ENCODE measurements at places on chromosomes 2 and 18. TPM values are rescaled to one million over a fixed set of nuclear protein-coding genes. Genes with fewer than 3 reads are reported as not detected.

- DNase-seq = no peak
Observed at GRCh38 chr2:55301277-55301676, 32.2 kb upstream of the MTIF2 start.

DNA sequence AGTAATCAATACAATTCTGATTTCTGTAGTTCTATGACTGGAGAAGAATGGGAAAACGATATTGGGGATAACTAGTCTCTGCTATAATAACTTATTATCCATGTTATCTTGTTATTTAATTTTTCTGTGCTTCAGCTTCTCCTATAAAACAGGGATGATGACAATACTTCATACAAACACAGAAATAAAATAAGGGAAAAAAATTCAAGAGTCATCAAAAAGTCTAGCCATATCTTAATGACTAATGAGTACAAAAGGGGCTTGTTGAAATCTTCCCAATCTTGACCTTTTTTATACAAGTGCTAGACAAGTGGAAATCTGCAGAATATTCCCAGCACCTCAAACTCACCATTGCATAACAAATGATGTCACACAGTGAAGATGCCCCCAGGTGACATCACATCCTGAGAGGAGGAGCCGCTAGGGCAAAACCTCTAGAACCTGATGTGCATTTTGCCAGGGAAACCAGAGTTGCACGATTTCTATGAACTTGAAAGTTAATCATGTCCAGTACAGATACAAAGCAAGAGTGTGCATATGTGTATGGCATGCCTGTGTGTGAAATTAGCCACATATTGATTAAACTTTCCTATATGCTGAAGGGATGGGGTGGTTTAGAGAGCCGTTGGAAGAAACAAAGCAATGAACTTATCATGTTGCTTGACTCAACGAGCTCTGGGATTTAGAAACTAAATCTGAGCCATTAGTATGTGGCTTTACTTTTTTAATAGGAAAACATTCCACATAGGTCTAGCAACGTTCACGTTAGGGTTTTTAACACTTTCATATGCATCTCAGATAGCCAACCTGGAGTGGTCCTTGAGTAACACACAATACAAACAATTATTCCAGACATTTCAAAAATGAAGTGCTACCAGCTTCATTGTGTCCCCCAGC, 278.9 kb downstream of the SLC4A3 start:
- no peak for DNase-seq

DNA sequence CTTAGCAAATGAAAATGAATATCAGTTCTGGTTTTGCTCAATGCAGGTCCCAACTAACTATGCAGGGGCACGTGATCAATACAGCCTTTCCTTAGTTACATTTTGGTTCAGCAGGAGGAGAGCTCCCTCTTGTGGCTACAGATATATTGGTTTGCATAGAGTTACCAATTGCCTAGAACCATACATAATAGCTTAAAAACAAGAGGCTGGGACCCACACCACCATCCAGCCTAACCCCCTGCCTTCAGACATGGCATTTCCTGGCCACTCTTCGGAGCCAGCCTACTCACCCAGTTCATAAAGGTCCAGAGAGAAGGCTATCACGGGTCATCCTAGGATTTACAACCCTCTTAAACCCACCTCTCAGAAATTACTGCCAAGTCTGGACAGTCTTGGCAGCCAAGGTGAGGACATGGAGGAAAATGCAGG, 10.5 kb downstream of the CCDC93 start:
- no peak for DNase-seq

SNTG2 gene
- 0.73 TPM for total RNA-seq

SEH1L gene
- total RNA-seq = 17.3 TPM

Measured in Right ventricle myocardium superior (tissue), 1 donor.